ENCODE measurements at places on chromosomes 16 and 17. TPM values are rescaled to one million over a fixed set of nuclear protein-coding genes. Genes with fewer than 3 reads are reported as not detected.
A peak's percentile ranks its signal among the peaks of the same experiment; 100 is the strongest.

Gene KRT40
- not detected for total RNA-seq

- DNase-seq, result no peak
Observed at GRCh38 chr17:30391534-30391933, 12.8 kb downstream of the CPD start.

Gene TBC1D3E
- not detected for total RNA-seq

GRCh38 chr17:42421507-42422338 lies 1.3 kb downstream of the CAVIN1 start:
- peak; percentile 58 for DNase-seq

- no peak for DNase-seq
Observed at GRCh38 chr16:74724820-74725549, 24.3 kb upstream of the MLKL start.

DNA sequence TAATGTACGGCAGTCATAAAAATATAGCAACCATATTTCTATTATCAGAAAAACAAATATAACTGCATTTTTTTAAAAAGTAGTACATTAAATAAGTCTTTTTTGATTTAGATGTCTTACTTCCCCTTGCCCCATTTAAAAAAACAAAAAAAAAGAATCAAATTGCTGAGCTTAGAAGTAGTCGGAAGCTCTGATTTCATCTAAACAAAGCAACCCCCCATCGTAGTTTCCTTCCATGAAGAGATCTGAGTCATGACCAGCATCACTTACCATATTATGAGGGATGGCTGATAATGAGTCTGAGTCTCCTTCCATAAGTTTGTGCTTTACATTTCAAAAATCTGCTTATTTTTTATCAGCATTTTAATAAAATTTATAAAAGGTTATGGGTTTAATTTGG lies 86.2 kb downstream of the ITFG1 start:
- no peak for DNase-seq

DNA sequence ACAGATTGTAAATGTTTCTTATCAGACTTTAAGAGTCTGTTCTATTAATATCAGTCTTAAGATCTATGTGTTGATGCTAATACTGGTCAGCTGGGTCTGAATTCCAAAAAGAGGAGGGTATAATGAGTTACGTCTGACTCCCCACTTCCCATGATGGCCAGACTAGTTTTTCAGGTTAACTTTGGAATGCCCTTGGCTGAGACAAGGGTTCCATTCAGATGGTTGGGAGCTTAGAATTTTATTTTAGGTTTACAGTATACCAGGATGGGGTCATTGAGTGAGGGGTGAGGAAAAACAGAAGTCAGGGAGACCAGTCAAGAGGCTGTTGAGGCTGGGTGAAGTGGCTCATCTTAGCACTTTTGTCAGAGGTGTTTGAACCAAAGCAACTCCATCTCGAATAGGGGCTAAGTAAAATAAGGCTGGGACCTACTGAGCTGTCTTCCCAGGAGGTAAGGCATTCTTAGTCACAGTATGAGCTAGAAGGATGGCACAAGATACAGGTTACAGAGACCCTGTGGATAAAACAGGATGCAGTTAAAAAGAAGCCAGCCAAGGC lies 2.9 kb upstream of the TMEM231 start:
- DNase-seq, result no peak
